ENCODE measurements at places on chromosomes 4 and X.

DNA sequence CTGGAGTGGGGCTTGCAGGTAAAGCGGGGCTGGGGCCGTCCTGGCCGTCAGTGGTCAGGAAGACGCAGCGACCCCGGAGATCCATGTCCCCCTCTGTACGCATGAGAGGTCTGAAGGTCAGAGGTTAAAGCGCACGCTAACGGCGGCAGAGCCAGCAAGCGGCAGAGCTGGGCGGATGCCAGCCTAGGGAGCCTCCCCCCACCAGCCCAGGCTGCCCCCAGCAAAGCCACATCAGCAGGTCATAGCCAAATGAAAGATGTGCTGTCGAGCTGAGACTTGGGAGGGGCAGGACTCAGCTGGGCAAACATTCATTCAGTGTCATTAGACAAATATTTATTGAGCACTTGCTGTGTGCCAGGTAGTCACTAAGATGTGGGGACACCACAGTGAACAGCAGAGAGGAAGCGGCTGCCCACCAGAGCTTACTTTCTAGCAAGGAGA is 593 bp upstream of the JAKMIP1 start:
- DNase-seq = no peak

DNA sequence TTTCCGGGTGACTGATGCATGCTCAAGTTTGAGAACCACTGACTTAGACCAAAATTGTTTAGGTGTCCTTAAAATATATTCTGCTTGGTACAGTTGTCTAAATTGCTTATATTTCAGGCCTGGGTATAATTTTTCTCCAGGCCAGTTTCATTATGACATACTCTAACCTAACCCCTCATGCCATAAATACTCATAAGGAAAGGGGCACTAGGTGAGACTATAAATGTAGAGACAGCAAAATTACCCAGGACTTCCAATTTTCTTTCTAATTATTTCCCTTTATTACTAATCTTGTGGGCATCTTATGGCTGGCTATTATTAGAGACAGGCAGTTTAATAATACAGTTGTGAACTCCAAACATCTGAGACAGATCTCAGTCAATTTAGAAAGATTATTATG is 150.2 kb downstream of the RRAGB start:
- no peak for DNase-seq

DNA sequence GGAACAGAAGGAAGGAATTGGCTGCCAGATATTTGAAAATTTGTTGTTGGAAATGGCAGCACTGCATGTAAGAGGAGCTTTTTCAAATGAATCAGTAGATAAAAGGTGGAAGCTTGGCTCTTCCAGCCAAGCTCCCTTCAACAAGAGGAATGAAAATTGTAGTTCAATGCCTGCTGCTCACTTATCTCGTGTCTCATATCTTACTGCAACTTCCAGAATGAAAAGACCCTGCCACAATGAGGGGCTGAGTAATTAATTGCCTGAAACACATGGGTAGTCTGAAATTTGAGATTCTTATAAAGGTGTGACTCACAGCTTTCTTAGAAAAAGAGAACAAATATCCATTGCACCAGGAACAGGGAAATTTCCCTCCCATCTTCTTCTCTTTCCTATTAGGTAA is 53.0 kb downstream of the HAND2 start:
- no peak for DNase-seq

- no peak for DNase-seq
Measured at GRCh38 chr4:98332017-98332416, 70.8 kb downstream of the RAP1GDS1 start.

DNA sequence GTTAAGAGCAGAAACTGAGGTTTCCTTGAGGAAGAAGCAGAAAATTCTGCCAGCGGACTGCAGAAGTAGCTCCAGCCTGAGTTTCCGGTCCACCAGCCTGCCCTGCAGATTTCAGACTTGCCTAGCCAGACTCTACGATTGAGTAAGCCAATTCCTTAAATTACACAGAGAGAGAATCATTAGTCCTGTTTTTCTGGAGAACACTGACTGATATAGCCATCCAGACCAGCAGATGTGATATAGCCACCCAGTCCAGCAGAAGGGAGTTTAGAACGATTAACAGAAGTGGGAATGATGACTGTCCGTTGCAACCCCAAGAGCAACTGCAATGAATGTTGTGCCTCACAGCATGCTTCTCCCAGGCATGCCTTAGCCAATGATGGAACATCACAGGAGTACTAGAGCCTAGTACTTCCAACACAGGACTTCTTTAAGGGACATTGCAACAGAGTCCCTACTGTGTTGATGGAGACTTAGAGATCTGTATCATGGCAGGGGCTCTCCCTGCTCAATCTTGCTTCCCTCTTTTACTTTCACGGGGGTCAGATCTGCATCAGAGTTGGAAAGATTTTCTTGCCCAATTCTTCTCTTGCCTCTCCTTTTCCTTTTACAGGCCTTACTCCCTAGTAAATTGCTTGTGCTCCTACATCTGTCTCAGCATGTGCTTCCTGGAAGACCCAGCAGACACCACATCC is 264.6 kb upstream of the CLNK start:
- DNase-seq = no peak

DNA sequence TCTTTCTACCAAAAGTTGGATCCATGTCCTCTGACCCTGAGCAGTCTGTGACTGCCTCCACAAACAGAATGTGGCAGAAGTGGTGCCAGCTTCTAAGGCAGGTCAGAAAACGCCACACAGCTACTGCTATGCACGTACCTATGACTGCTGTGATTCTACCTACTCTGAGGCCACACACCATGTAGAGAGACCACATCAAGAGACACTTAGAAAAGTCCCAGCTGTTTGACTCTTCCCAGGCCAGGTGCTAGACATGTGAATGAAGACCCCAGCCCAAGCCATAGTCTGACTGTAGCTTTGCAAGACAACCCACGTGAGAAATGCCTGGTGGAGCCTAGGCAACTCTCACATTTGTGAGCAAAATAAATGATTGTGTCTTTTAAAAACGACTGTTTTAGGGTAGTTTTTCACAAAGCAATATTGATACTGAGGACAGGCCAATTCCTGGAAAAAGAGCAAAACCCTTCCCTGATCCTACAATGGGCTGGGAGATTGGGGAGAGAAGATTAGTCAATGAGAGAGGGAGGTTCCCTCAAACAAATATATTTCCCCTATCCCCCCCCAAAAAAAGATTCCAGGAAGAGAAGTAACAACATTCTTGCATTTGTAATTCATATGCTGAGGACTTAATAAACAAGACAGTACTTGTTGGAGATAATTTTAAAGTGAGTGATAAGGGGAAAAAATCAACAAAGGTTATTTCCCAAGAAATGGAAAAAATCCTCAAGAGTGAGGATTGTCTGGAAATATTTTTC is 33.3 kb downstream of the FRYL start:
- no peak for DNase-seq

- no peak for DNase-seq
Measured at GRCh38 chr4:133151341-133151690, 2.2 kb downstream of the PCDH10 start.

- DNase-seq = no peak
Measured at GRCh38 chr4:73538162-73538561, 56.6 kb downstream of the AFM start.

DNA sequence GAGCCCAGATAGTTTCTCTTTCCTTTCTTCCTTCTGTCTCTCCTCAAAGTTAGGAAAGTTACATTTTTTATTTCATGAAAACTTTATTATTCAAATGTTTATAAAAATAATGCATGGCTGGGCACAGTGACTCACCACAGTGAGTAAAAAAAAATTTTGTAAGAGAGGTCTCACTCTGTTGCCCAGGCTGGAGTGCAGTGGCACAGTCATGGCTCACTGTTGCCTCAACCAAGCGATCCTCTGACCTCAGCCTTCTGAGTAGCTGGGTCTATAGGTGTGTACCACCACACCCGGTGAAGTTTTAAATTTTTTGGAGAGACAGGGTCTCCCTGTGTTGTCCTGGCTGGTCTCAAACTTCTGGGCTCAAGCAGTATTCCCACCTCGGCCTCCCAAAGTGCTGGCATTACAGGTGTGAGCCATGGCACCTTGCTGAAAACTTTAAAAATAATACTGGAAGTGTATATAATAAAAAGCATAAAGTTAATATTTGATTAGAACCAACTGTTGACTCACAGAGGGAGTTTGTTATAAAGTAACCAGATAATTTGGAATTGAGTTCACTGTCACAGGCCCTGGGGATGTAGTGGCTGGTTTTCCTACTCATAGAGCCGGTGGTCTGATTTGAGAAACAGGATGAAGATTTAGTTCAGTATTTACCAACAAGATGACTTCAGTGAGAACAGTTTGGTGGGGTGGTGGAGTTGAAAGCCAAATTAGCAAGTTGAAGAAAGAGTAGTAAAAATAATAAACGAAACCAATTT is 18.0 kb downstream of the CMC4 start:
- DNase-seq = no peak

DNA sequence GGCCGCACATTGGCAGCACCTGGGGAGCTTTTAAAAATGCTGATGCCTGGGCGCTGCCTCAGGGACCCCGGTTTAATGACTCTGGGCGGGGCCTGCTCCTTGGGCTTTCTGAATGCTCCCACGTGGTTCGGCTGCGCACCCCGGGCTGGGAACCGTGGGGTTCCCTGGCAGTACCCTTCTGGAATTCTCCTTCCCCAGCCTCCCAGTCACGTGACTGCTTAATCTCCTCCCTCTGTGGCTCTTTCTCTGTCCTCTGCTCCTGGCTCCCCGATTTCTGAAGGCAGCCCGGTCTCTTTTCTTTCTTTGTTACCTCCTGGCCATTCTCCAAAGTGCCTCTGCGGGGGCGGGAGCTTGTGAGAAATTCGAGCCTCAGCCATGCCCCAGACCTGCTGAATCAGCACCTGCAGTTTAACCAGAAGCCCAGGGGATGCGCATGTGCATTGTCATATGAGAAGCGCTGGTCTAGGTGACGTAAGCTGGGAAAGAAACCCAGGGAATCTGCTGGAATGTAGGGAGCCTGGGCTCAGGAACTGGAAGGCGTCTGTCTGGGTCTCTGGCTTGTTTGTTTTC is 16.6 kb downstream of the CLCN4 start:
- no peak for DNase-seq

DNA sequence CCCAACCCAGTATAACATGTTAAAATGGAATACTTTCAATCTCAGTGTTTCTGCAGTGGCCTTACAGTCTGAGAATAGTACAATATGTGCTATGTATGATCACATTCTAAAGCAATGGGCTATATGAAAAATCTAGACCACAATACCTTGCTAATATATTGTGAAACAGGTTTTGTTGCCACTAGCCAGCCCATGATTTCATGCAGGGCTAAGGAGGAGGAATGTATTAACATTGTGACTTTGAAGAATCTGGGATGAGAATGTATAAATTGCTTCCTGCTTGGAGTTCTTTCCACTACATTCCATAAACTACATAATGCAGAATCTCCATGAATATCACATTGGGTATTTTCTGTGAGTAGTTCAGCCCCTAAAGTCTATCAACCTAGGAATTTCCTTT is 935.4 kb upstream of the GRIA3 start:
- no peak for DNase-seq

DNA sequence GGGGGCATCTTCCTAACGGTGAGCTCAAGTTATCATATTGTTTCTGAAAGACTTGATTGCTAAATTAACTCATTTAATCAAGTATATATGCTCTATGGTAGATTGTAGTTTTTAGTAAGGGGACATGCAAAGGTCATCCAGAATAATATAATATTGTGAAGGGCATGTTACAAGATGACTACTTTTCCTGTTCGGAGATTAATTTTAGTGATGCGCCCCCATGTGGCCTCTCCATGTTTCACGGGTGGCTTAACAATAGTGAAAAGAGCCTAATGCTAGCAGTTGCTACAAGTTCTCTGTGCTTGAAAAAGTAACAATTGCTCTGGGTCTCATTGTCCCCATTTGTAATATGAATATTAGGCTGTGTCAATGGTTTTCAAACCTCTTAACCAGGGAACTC is 12.2 kb downstream of the SMPX start:
- peak; percentile 2 for DNase-seq

DNA sequence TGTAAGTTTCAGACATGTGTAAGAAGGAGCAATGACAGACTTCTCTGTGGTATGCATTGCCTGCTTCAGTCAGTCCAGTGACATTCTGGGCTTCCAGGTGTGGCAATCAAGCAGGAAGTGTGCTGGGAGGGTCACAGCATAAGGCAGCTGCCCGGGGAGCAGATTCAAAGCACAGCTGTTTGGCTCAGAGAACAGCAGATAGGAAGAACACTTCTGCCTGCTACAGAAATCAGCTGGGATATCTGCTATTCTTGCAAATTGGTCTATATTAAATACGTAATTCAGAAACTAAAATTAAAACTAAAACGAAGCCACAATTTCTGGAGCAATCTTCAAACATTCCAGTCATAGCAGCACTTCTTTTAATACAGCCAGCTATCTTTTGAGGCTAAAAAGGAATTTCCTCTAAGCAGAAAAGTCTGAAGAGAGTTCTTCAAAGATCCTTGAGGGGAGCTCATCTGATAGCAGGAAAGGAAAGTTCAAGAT is 47.5 kb upstream of the GALNT7 start:
- no peak for DNase-seq

DNA sequence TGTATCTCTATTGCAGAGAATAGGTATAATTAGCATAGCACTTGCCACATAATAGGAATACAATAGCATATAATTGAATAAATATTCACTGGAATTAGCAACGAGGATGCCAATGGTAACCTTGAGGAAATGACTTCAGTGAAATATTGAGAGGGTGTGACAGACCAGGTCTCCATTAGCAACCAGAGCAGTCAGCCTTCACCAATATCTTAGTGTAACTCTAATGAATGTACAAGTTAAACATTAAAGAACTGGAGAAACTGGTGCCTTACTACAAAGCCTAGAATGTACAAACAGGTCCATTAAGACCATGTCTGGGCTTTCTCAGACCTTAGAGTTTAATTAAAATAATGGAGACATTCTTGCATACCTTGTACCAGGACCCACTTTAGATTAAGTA is 143.0 kb downstream of the MAGEB17 start:
- no peak for DNase-seq

DNA sequence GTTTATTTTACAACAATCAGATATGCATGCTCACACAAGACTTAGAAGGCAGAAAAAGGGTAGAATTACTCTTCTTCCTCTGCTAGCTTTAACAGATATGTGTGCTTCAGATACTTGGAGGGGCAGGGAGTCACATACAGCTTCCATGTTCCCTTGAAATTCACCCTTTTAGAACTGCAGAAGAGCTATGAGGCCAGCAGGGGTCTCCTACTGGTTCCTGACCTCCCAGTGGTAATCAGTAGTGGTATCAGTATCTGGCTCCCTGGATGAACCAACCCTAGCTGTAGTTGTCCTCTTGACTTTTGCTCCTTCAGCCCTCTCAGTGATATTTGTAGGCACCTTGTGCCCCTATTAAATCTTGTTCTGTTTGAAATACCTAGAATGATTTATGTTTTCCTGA is 81.5 kb downstream of the RCHY1 start:
- no peak for DNase-seq

DNA sequence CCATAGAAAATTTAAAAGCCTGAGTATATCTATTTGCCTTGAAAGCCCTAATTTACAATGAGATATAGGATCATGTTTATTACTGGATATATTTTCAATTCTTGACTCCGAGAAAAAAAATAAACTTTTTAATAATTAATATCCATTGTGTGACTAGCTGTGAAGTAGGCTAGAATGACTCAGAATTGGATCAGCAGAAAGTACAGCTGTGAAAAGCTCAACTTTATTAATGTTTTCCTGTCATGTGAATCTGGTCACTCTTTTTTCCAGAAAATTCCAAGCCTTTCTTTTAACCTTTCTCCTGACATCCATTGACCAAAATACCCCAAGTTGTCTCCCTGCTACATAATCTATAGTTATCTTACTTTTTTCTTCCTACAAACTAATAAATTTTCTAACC is 171.8 kb upstream of the PACRGL start:
- no peak for DNase-seq

GRCh38 chr4:159416996-159417395 is 314.1 kb downstream of the RAPGEF2 start:
- DNase-seq = no peak
